ENCODE measurements at places on chromosomes 2 and 18. TPM values are rescaled to one million over a fixed set of nuclear protein-coding genes. Genes with fewer than 3 reads are reported as not detected.
A peak's percentile ranks its signal among the peaks of the same experiment; 100 is the strongest.

DNA sequence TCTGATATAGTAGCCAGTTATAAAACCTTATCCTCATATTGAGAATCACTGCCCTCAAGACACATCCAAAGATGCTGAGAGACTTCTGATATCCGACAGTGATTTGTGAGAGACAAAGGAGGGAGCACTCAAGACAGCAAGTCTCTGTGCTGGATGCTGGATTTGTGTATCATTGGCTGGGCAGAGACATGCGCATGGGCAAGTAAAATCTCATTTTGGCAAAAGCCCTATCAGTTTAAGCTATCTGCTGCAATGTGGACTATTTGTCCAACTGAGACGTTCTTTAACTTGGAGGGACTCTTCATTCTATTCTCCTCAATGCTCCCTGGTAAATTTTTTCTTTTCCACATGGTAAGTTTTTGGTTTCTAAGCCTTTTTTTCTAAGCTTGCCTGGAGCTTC is 107.5 kb downstream of the SS18 start:
- no peak for DNase-seq

DNA sequence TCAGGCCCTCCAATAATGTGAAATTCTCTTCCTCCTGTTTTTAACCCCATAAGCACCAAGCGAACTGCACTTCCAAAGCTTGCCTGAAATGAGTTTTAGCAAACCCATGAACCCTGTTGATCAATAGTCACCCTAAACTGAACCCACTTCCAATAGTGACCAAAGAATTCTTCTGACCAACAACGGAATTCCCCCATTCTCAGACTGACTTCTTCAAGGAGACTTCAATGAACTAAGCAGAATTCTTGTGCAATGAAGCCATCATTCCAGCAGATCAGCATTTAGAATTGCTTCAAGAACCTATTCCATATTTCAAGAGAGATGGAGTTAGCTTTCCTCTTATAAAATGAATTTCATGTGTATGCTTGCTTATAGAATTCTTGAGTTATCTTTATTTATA is 176.9 kb upstream of the FN1 start:
- DNase-seq: no peak

- no peak for DNase-seq
Observed at GRCh38 chr2:222232372-222232771, 66.4 kb downstream of the PAX3 start.

DNA sequence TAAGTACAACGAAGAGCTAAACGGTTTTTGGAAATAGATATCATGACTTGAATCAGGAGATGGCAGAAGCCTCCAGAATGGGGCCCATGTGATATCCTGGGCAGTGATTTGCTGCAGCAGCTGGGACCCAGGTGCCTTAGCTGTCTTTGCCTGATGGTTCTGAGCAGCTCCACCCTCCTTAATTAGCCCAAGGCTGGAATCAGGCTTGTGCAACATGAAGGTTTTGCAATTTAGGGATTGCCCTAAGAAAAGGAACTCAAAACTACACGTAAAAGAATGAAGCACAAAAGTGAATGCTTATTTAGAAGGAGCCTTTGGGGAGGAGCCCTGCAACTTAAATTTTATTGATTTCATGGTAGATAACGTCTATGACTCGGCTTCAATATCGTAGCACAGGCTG is 17.3 kb upstream of the CNDP2 start:
- DNase-seq: no peak

DNA sequence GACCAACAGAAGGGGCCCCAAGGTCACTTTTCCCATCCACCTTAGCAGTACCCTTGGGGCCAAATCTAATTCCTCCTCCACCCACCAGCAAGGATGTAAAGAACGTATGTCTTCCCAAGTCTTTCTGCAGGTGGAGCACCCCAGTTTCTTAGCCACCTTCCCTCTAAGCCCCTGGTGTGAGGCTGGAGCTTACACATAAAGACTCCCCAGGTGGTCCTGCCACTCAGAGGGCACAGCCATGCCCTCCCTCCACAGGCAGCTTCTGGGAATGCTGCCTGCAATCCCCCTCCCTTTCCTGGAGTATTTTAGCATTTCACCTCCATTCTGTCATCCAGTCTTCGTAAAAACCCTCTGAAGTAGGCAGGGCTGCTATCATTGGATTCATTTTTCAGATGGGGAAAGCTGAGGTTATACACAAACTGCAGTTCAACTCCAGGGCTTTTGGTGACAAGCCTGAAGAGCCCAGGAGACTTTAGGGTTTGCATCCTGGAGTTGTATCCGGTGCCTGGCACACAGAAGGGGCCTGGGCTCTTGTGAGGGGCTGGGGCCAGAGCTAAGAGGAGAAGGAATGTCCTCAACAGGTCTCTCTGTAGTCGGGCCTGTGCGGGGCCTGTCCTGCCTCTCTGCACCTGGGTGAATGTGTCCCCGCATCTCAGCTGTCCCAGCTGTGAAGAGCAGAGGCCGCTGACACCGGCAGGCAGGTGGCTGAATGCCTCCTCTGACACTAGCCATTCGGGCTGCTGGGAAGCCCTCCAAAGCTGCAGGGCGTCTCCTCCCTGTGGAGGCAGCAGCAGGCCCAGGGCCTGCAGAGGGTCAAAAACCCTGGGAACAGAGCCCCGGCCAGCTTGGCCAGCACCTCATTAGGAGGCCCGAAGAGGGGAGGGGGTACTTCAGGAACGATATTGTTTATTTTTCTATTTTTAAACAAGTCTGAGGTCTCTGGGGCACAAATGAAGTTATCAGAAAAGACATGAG is 27.6 kb downstream of the CIB4 start:
- peak; percentile 21 for DNase-seq

DNA sequence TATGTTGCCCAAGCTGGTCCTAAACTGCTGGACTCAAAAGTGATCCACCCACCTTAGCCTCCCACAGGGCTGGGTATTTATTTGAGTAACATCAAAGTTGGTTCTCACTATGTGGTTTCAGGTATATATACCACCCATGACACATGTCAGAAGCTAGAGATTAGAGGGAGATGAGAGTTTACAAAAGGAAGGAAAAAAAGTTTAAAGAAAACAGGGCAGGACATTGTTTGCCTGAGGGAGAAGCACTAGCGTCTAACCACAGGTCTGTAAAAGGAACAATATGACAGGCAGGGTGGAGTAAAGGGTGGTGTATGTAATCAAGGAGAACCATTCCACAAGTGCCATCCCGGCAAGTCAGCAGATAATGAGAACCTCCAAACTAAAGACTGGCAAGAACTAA is 8.5 kb downstream of the CEP76 start:
- no peak for DNase-seq

- no peak for DNase-seq
Observed at GRCh38 chr2:33777786-33778185, 178.7 kb upstream of the FAM98A start.

GRCh38 chr2:134020608-134021007 is 233.3 kb upstream of the MGAT5 start:
- DNase-seq: no peak

DNA sequence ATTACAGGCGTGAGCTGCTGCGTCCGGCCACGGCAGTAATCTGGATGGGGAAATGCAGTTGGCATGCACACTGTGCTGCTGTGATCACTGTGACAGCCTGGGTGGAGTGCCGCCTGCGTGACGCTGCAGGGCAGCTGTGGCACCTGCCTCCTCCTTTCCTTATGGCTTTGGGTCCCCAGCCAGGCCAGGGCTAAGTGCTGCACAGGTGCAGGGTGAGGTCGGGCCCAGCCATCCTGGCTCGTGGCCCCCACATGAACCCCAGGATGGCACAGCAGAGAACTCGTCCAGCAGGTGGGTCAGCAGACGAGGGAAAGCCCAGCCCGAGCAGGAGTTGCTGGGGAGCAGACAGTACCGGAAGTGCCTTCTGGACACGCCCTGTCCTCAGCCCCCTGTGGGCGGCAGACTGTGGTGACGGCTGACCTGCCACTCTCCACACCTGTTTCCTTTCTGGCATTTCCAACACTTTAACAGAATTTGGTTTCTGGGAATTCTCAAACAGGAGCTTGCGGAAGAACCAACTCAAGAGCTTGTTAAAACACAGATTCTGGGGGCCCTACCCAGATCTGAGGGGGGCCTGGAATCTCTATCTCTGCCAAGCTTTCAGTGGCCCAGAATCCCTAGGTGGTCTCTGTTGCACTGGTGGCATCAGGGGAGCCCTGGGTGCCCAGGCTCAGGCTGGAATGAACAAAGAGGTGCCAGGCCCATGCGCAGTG is 16.9 kb downstream of the HS1BP3 start:
- DNase-seq: no peak

GRCh38 chr2:128791985-128792320 is 473.3 kb upstream of the HS6ST1 start:
- DNase-seq: no peak

The VIL1 gene
- total RNA-seq: not detected

The LYG2 gene
- not detected for total RNA-seq

The NCKAP5 gene
- total RNA-seq: 6.0 TPM

The TNS1 gene
- total RNA-seq: 762 TPM

The APCDD1 gene
- 14.0 TPM for total RNA-seq

The RBKS gene
- 5.9 TPM for total RNA-seq

The TMEM185B gene
- 19.2 TPM for total RNA-seq

The SLC4A3 gene
- 356 TPM for total RNA-seq

The SFTPB gene
- 0.62 TPM for total RNA-seq

The SNTG2 gene
- 1.0 TPM for total RNA-seq
